ENCODE measurements at places on chromosomes 2 and 18. TPM values are rescaled to one million over a fixed set of nuclear protein-coding genes. Genes with fewer than 3 reads are reported as not detected.

The TEKT4 gene
- total RNA-seq, result not detected

The RGPD4 gene
- 0.10 TPM for total RNA-seq

The NT5C1B gene
- not detected for total RNA-seq

The XDH gene
- 0.23 TPM for total RNA-seq

The LINC00305 gene
- not detected for total RNA-seq

The PLCL1 gene
- 0.50 TPM for total RNA-seq

The CD8B gene
- not detected for total RNA-seq

The UGT1A5 gene
- not detected for total RNA-seq

The VIL1 gene
- total RNA-seq, result not detected

GRCh38 chr2:159267921-159268320, 18.6 kb downstream of the WDSUB1 start:
- no peak for DNase-seq

DNA sequence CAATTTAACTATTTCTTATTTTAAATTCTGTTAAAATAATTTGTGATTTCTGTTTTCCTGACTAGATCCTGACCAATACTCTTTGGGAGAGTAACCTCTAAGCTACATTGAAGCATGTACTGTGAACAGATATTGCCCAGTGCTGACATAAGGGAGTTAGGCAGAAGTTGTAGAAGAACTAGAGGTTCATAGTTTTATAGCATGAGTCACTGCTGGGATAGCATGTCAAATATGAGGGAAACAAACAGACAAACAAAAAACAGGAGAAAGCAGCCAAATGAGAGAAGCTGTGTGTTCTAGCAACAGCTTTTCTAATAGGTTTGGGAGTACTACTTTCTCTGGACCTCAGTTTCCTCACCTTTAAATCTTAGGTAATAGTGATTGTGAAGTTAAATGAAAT, 72.4 kb downstream of the CERS6 start:
- DNase-seq, result no peak

- DNase-seq, result no peak
Measured at GRCh38 chr2:207045531-207045930, 106.2 kb downstream of the CPO start.

DNA sequence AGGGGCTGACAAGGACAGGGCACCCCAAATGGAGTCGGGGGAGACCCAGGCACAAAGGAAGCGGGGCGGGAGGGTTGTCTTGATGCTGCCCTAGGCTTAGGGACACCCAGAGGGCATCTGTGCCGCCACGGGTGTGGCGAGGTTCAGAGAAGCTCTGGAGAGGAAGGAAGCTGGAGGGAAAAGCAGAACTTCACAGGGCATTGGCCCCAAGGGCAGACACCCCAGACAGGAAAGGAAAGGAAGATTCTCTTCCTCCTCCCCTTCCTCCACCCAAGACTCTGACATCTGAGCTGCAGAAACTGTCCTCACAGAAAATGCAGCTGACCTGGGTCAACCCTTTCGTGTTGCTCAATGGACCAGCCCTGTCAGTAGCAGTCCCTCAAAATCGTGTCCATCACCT, 25.6 kb downstream of the DNMT3A start:
- DNase-seq, result no peak

DNA sequence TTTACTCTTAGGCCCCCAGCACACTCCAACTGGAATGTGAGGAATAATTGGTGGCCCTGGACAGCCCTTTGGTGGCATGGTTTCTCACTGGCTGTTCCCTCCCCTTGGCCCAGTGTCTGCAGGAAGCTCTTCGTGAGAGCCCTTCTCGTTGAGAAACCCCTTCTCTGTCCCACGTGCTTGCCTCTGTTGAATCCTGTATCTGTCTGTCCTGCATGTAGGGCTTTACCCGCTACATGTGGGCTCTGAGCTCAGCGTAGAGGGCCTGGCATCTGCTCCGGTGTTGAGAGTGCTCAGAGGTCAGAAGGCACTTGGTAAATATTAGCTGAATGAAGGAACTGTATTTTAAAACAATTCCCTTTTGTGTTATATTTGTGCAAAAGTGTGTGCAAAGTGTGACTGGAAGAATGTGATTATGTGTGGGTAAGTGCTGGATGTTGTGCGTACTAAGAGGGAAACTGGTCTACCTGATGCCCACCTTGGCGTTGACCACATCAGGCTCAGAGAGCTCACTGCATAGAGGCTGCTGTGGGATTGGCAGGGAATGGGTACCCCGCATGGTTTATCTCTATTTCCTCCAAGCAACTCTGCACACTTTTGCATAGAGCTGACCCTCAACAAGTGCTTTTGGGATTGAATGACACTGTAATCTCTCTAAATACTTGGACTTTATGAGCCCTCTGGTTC, 40.0 kb downstream of the RNF144A start:
- no peak for DNase-seq

DNA sequence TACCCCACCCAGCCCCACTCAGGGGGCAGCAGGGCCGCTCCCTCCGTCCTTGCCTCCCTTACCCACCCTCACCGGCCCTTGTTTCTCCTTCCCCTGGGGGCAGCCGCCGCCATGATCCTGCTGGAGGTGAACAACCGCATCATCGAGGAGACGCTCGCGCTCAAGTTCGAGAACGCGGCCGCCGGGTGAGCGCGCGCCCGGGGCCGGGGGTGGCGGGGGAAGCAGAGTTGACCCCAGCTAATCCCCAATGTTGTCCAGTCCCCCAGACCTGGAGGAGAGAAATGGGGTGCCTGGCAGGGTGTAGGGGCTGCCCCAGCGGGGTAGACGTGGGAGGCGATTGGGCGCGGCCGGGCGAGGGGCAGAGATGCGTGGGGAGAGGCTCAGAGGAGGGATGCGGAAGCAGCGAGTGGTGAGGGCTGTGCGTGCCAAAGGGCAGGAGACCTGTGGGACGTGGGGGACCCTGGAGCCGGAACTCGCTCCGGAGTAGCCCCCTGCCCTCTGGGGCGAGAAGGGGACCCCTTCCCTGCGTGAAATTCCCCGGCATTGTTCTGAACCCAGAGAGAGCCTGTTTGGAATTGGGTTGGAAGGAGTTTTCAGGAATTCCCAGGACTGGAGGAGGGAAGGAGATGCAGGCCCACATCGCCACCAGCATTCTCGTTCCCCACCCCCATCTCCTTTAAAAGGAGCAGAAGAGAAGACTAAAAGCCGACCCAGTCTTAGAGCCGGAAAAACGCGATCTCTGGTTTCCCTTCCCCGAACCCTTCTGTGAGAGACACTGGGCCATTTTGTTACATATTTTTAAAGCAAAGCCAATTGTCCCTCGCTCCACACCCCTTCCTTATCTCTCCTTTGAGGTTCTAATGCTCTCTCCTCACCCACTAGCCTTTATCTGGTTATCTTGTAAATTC, 625 bp downstream of the ARPC2 start:
- DNase-seq, result no peak

GRCh38 chr2:45541450-45541849, 69.6 kb downstream of the SRBD1 start:
- DNase-seq, result no peak

GRCh38 chr18:4888251-4889040, 308.6 kb downstream of the AKAIN1 start:
- DNase-seq, result no peak

- DNase-seq, result no peak
Measured at GRCh38 chr18:14924226-14924625, 176.3 kb downstream of the ANKRD30B start.

DNA sequence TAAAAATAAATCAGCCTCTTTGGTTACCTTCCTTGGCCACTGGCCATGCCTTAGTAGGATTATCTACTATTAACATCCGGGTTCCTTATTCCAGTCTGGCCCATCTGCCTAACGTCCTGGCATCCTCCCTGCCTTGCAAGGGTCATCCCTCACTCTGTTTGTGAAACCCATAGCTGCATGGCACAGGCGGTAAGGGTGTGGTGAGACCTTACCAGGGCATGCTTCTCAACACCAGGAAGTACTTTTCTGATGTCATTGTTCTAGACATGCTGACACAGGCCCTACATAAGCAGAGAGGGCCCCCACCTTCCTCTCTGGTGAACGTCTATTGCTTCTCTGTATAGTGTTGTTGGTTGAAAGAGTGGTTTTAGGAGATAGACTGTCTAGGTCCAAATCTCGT, 296.8 kb upstream of the SPRED2 start:
- no peak for DNase-seq

DNA sequence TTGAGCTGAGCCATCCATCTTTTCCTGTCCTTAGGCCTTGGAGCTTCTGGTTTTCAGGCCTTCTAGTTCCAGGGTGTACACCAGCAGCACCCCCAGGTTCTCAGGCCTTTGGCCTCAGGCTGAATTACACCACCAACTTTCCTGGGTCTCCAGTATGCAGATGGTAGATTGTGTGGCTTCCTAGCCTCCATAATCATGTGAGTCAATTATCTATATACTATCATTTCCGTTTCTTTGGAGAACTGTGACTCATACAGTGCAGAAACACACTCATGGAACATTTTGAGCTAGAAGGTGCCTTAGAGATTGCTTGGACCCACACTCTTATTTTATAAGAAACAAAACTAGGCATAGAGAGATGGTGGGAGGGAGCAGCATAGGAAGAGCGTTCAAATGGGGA, 167.4 kb downstream of the NCK2 start:
- no peak for DNase-seq

DNA sequence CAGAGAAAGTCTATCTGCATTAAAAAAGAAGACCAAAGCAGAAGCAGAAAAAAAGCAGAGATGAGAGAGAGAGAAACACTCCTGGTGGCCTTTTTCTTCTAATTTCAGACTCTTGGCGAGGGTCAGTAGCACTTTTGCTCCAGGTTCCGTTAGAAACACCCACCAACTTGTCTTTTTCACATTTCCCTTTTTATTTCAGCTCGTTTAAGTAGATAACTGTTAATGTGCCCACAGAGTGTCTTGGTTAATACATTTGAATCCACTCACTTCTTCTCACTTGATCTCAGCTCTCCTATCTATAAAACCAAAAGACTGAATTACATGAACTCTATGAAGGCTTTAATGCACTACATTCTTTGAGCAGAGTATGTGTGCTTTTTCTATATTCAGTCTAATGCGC, 63.1 kb downstream of the AAK1 start:
- DNase-seq, result no peak

- no peak for DNase-seq
Measured at GRCh38 chr18:32351032-32351431, 119.7 kb downstream of the GAREM1 start.

DNA sequence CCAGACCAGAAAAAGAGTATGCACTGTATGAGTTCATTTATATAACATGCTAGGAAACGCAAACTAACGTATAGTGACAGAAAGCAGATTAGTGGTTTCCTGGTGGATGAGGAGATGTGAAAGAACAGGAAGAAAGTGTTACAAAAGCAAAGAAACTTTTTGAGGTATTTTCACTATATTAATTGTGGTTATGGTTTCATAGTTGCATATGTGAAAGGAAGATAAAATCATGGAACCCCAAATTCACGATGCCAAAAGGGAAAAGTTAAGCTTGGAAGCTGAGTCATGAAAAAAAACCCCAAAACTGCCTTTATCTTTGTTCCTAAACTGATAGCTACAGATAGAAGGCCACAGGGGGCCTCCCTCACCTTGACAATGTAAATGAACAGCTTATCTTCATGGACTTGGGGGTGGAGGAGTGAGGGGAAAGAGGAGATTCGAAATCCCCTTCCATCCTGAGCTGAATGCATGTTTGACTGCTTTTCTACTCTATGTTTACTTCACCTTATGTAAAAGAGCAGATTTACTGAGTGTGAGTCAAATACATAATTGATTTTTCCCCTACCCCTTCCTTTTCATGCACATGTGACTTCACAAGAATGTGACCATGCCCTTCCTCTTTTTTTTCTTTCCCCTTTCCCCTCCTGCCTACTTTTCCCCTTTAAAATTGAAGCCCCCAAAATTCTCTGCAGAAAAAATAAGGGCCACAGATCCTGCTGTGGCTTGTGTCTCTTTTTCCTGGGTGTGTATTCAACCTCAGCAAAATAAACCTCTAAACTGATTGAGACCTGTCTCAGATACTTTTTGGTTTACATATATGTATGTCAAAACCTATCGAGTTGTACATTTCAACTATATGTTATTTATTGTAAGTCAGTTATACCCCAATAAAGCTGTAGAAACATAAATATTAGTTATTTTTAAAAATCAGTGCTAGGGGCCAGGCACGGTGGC, 100.1 kb upstream of the TLK1 start:
- DNase-seq, result no peak

DNA sequence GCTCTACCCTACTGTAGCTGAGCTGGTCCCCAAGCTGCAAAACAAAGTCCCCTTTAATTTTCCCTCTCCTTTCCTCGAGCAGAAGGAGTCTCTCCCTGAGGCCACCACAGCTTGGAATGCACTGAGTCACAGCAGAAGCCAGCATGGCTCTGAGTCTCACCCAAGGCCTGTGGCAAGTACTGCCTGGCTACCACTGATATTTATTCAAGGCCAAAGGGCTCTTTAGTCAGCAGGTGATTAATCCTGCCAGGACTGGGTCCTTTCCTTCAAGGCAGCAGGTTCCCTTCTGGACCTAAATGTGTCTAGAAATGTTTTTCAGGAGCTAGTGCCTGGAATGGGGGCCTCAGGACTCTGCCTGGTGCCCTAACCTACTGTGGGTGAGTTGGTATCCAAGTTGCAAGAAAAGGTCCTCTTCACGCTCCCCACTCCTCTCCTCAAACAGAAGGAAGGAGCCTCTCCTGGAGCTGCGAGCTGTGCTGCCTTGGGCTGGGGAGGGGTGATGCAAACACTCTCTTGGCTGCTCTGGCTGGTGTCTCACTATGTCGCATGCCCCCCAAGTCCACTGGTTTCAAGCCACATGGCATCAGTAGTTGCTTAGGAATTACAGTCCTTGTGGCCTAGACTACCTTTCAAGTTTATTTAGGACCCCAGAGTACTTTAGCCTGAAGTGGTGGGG, 53.4 kb downstream of the CD28 start:
- DNase-seq, result no peak

DNA sequence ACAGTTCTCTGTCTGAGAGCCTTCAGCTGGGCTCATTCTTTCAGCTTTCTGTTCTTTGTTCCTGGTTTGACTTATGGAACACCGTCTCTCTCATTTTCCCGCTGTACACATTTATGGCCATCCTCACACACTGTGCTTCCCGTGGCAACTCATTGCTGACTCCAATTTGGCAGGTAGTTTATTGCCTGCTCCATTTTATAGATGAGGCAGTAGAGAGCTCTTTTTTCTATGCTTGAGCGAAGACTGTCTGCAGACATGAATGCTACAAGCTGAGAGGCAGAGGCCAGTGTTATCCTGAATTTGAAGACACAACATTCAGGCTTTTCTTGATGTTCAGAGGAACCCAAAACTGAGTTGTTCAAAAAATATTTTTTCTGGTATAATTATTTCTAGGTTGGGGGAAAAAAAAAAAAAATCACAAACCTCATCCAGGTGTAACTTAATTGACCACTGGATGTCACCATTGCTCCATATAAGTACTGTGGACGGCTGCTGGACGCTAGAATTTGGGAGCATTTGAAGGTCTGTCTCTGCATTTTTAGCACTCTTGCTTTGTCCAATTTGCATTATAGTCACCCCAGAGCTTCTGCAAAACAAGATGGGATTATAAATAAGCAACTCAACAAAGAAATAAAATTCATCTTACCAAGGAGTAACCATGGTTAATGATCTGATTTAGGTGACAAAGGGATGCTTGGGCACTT, 83.5 kb downstream of the HRH4 start:
- DNase-seq, result no peak

Data from chondrocyte (in vitro differentiated cells).